ENCODE measurements at places on chromosomes 11 and 22.
A peak's percentile ranks its signal among the peaks of the same experiment; 100 is the strongest.

GRCh38 chr22:41603873-41604332 lies 14.3 kb upstream of the PMM1 start:
- DNase-seq = no peak
- H3K4me1 ChIP-seq = no peaks in the 10 kb centered on the region
- H3K36me3 ChIP-seq = peaks cover 9% of the 10 kb centered on the region
- no peak overlapping the region for H3K4me3 ChIP-seq

DNA sequence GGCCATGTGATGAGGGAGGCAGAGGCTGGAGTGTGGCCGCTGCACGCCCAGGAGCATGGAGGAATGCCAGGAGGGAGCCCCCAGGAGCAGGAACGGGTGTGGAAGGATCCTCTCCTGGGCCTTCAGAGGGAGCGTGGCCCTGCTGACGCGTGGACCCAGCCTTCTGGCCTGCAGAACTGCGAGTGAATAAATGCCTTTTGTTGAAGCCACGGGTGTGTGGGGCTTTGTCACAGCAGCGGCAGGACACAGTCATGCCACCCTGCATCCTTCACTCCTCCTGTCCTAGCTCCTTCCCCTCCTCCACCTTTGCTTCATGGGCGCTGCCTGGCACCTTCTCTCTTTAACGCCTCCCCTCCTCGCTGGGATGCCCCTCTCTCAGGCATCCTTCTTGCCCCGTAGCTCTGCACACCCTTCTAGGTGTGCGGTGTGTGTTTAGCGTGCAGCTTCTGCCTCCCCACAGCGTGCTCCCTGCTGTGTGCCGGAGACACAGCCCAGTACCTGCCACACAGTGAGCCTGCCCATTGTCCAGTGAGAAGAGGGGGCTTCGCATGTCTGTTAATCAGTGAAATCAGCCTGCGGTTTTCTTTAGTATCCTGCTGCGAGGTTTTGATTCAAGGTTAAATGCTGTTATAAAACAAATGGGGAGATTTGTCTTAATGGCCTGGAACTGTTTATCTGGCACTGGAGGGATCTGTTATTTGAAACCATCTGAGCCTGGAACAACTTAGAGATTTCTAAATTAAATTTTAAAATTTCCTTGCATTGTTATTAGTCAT lies 459.6 kb downstream of the TBC1D22A start:
- no peaks in the 10 kb centered on the region for H3K4me1 ChIP-seq
- H3K27me3 ChIP-seq = no peaks in the 10 kb centered on the region
- no peak overlapping the region for H3K27ac ChIP-seq
- peaks cover 2% of the 10 kb centered on the region for H3K36me3 ChIP-seq
- DNase-seq = no peak

DNA sequence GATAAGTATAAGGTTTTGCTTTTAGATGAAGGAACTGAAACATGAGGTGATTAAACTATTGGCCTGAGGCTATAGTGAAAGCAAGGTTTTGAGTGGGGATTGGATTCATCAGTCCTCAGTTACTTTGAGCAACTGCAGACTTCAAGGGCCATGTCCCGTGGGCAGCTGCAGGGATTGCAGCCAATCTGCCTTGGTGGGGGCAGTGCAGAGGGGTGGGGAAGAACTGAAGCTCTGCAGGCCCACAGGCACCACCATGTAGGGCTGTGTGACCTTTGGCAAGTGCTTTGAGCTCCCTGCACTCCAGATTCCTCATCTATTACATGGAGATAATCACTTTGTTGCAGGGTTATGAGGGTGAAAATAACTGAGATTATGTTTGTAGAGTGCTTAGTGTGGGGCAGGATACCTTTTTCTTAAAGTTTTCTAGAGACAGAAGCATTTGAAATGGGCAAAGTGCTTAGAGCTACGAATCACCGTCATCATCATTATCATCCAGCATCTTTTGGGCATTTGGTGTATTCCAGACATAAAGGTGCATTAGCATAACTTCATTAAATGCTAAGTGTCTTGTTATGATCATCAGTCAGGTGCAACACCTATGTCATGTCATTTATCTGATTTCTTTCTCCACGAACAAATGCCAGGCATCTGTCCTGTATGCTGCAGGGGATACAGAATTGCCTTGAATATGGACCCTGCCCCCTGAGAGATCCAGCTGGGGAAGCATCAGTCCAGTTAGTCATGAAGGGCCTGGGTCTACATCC lies 72.1 kb upstream of the TENM4 start:
- DNase-seq = no peak
- peak overlapping the region; percentile 52 for H3K27ac ChIP-seq
- peaks cover 29% of the 10 kb centered on the region for H3K4me1 ChIP-seq
- no peaks in the 10 kb centered on the region for H3K36me3 ChIP-seq
- H3K27me3 ChIP-seq = no peaks in the 10 kb centered on the region

DNA sequence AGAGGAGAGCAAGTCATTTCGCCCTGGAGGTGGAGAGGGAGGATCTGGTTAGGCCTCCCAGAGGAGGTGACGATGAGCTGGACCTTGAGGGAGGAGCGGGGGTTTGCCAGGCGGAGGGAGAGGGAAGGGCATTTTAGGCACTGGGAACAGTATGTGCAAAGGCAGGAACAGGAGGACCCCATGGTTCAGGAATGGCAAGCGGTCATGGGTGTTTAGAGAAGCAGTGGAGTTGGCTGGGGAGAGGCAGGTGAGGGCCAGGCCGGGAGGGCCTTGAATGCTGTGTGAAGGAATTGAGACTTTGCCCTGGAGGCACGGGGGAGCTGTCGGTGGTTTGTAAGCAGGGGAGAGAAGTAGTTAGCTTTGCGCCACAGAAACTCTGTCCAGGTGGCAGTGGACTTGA lies 10.3 kb downstream of the PRDM11 start:
- no peaks in the 10 kb centered on the region for H3K27me3 ChIP-seq
- peaks cover 63% of the 10 kb centered on the region for H3K4me1 ChIP-seq
- no peak for DNase-seq

- H3K4me1 ChIP-seq = no peaks in the 10 kb centered on the region
- H3K4me3 ChIP-seq = no peak overlapping the region
- H3K27me3 ChIP-seq = no peaks in the 10 kb centered on the region
- H3K27ac ChIP-seq = no peak overlapping the region
These were observed 175.7 kb upstream of the TTC12 start for GRCh38 chr11:113138731-113139130.

- peaks cover 9% of the 10 kb centered on the region for H3K36me3 ChIP-seq
- no peaks in the 10 kb centered on the region for H3K27me3 ChIP-seq
- no peak overlapping the region for H3K4me3 ChIP-seq
These were observed 82.1 kb downstream of the ARHGAP42 start for GRCh38 chr11:100769165-100769564.

DNA sequence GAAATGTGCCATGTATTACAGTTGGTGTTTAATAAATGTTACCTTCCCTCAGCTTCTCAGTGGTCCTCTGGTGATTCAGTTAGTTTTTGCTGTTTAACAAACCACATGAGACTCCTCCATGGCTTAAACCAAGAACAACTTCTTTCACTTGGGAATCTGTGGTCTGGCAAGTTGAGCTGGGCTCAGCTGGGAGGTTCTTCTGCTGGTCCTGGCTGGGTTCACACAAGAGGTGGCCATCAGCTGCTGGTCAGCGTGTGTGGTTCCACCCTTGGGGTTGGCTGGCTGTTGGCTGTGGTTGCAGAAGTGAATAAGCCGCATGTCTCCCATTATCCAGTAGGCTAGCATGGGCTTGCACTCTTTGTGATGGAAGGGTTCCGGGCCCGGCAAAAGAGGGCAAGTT lies 160.5 kb downstream of the MIAT start:
- H3K36me3 ChIP-seq = peaks cover 8% of the 10 kb centered on the region
- no peak overlapping the region for H3K27ac ChIP-seq

Measured in mesothelial cell of epicardium (in vitro differentiated cells).